Stimulated activated CD4-positive, alpha-beta T cell treated with anti-CD3 and anti-CD28 coated beads, Interleukin-1b, Interleukin-23, amount 100 ng/mL, for 4 hours (primary cell): ENCODE measurements at places on chromosomes 5 and 9.

DNA sequence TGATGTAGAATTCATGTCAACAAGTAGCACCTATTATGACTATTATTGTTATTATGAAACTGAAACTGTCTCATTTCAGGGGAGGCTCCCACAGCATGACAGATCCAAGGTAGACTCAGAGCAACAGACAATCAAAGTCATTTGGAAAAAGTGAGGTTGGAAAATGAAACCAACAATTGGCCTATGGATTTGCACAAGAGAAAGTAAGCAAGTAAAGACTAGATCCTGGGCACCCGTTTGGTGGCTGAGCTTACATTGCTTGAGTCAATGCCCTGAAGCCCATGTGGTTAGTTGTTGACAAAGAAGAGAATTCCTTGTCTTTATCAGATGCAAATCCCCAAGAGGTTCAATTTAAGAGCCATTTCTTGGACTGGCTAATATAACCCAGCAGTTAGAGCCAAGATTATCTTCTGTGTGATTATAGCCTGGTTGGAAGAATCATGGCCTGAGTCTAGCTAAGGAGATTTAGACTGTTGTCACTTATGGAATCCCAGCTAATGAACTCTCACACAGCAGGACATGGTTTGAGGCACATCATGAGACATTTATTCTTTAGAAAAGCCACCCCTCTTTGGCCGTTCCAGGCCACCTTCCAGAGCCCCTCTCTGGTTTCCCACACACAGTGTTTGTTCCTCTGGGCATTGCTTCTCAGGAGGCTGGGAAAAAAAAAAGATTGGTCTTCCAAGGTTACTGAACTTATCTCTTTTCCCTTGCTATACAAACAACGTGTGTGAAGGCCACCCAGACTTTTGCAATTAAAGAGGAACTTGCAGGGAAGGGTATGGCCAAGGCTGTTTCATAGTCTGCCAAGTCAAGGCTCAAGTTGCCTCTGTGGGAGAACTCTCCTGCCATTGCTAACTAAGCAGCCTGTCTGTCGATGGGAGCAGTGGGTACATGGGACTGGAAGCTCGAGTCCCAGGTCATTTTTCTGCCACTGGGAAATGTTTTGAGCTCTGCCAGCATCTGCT is 399.5 kb downstream of the ENC1 start:
- DNase-seq, result no peak

GRCh38 chr5:14174230-14174636 is 31.1 kb downstream of the TRIO start:
- DNase-seq, result no peak

DNA sequence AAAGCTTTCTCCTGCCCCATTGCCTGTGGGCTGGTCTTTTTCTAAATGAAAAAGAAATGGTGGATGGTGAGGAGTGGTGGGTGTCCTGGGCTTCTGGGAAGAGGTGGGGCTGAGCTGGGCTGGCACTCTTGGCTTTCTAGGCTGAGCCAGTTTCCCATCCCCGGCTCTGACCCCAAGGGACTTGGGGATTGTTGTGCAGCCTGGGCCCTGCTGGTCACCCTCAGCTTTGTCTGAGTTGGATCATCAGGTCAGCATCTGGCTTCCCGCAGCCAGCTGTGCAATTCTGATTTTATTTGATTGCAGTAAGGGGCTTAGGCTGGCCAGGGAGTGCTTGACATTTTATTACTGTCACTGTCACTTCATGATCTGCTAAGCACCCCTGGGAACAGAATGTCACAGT is 25.3 kb downstream of the GLRA1 start:
- DNase-seq, result no peak

- DNase-seq, result no peak
Measured at GRCh38 chr5:65480306-65480865, 1.3 kb downstream of the ADAMTS6 start.

GRCh38 chr5:180647941-180648500 is 1.4 kb downstream of the FLT4 start:
- no peak for DNase-seq

- no peak for DNase-seq
Measured at GRCh38 chr9:121975801-121976277, 117.3 kb downstream of the TTLL11 start.

GRCh38 chr5:15715967-15716366 is 216.0 kb downstream of the FBXL7 start:
- DNase-seq, result no peak

DNA sequence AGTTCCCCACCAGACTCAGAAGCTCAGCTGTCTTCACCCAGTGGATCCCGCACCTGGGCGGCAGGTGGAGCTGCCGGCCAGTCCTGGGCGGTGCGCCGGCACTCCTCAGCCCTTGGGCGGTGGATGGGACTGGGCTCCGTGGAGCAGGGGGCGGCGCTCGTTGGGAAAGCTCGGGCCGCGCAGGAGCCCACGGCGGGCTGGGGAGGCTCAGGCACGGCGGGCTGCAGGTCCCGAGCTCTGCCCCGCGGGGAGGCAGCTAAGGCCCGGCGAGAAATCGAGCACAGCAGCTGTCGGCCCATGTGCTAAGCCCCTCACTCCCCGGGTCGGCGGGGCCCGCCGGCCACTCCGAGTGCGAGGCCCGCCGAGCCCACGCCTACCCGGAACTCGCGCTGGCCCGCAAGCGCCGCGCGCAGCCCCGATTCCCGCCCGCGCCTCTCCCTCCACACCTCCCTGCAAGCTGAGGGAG is 560.0 kb downstream of the BRINP1 start:
- no peak for DNase-seq

DNA sequence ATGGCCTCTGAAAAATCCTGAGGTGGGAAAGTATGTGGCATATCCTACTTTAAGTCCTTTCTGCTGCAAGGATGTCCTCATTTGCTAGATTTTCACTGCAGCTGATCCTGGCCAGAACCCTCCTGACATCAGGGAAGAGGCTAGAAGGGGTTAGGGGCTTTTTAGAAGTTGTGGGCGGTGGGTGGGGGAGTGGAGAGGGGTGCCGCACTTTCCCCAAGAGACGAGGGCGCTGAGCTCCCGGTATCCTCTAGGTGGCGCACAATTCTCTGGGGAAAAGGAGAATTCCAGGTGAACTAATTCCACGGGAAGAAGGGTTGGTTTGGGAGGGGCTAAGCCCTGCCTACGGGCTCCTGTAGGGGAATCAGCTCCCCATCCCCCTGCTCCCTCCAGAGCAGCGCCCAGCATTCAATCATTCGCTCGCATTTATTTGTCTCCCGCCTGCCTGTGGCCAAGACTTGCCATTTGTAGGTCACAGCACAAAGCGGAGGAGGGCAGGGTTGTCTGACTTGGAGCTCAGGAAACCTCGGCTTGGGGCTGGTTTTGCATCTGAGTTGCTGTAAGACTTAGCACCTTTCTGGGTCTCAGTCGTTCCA is 42.9 kb upstream of the HAND1 start:
- DNase-seq, result no peak

- DNase-seq, result no peak
Measured at GRCh38 chr5:115858396-115858795, 16.7 kb downstream of the AP3S1 start.

DNA sequence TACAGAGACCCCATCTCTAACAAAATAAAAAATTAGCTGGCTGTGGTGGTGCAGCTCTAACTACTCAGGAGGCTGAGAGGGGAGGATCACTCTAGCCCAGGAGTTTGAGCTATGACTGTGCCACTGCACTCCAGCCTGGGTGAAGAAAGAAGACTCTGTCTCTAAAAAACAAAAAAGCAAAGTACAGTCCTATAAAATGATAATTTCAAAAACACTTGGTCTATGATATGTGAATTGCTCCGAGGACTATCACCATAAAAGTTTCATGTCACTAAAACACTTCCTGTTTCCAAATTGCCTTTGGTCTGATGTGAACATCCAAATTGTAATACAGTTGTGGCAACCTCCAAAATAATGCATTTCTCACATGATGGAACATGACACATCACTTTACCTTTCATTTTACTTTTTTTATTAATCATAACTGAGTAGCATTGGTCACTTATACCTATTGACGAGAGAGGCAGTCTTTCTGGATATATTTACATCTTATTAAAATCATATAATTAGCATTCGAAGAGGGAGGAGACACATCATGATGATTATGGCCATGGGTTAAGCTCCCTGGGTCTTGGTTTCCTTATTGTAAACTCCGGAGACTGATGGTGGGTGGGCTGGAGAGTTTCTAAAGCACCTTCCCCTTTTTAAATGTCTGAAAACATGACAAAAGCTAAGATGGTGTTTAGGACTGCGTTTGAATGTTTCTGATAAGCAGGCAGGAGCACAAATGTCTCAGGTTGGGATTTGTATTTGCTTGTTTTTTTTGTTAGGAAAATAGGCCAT is 25.8 kb upstream of the CD180 start:
- no peak for DNase-seq

GRCh38 chr5:158409507-158409906 is 550.6 kb upstream of the CLINT1 start:
- no peak for DNase-seq

GRCh38 chr5:160023007-160023907 is 14.3 kb downstream of the TTC1 start:
- DNase-seq, result no peak

GRCh38 chr5:72600391-72600981 is 93.3 kb upstream of the ZNF366 start:
- DNase-seq, result no peak

- DNase-seq, result no peak
Measured at GRCh38 chr5:65796269-65796668, 74.3 kb downstream of the NLN start.

DNA sequence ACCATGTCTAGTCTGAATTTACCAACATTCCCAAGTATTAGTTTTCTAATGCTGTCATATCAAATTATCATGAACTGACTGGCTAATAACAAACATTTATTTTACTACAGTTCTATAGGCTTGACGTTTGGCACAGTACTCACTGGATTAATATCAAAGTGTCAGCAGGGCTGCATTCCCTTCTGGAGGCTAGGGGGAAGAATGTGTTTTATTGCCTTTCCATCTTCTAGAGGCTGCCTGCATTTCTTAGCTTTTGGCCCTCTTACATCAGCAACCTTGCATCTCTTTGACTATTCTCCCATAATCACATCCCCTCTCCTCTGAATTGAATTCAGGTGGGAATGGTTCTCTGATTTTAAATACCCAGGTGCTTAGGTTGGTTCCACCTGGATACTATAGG is 84.7 kb downstream of the EDIL3 start:
- no peak for DNase-seq

DNA sequence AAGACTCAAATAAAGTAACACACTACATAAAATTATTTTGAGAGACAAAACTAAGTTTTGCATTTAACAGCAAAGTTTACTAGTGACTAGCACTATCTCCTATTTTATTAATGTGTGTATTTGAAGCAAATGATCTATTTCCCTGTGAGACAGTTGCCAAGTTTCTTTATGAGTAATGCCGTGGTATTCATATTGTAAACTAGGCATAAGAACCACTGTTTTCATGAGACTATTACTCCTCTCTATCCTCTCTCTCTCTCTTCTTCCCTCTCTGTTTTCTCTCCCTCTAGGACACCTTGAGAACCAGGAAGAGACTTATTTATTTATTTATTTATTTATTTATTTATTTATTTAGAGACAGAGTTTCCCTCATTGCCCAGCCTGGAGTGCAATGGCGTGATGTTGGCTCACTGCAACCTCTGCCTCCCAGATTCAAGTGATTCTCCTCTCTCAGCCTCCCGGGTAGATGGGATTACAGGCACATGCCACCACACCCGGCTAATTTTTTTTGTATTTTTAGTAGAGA is 61.1 kb downstream of the MLANA start:
- DNase-seq, result no peak

GRCh38 chr9:121182101-121182836 is 19.4 kb downstream of the RAB14 start:
- no peak for DNase-seq

DNA sequence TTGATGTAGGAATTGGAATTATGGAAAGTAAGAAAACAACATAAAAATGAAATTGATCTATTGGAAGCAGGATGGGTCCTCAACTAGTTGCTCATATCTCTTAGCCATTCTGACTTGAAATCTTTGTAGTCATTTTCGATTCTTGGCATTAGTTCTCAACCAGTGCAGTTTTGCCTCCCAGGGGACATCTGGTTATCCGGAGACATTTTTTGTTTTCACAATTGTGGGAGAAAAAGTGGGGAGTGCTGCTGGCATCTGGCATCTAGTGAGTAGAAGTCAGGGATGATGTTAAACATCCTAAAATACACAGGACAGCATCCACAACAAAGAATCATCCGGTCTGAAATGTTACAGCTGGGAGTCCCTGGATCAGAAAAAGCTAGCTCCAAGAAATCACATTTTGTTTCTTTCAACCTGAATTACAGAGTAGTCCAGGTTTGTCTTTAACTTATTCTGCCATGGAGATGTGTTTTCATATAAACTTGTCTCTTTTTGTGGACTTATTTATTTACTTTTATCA is 74.9 kb downstream of the FBXL7 start:
- no peak for DNase-seq

GRCh38 chr5:99054972-99055371 is 126.2 kb upstream of the CHD1 start:
- DNase-seq, result no peak

GRCh38 chr9:35909687-35910612 is 660 bp downstream of the SPAAR start:
- no peak for DNase-seq

DNA sequence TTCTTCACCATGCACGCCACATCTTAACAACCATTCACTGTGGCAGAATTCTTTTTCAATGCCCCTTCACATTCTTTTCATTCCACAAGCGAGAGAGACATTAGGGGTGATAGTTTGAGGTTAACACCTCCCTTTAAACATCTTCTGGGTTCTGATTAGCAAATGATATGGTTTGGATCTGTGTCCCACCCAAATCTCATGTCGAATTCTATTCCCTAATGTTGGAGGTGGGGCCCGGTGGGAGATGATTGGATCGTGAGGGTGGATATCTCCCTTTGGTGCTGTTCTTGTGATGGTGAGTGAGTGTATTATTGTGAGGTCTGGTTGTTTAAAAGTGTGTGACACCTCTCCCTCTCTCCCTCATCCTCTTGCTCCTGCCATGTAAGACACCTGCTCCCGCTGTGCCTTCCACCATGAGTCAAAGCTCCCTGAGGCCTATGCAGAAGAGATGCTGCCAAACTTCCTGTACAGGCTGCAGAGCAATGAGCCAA is 46.1 kb upstream of the RAI14 start:
- DNase-seq, result no peak

DNA sequence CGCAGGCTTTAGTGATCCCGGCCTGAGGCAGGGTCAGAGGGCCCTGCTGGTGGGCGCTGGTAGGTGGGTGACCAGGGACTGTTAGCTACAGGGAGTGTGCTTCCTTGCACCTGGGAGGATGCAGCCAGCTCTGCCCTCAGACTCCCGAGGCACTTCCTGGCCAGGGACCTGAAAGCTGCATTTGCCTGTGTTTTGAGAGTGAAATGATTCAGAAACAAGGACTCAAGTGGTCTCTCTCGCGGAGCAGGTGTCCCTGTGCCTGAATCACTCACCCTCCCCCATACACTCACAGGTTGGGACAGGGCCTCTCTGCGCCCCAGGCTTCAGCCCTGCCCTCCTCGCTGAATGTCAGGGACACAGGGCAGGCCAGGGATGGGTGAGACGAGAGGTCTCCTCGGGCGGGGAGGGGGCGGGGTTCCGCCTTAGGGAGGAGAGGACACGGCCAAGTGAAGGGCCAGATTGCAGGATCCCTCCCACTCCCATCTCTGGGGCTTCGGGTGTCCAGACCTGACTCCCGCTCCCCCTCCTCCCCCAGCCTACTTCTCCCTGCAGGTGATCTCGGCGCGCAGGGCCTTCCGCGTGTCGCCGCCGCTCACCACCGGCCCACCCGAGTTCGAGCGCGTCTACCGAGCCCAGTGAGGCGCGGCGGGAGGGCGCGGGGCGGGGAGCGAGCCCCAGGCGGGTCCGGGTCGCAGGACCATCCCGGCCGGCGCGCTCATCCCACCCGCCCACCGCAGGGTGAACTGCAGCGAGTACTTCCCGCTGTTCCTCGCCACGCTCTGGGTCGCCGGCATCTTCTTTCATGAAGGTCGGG is 1.5 kb downstream of the LTC4S start:
- no peak for DNase-seq

GRCh38 chr9:87592554-87593358 is 95.1 kb downstream of the DAPK1 start:
- no peak for DNase-seq
